HEK293T (cell line): ENCODE measurements at places on chromosomes 11 and 22.
A peak's percentile ranks its signal among the peaks of the same experiment; 100 is the strongest.

- DNase-seq, result no peak
Measured at GRCh38 chr11:35313066-35313759, 106.1 kb downstream of the SLC1A2 start.

GRCh38 chr11:120224972-120225909 is 14.4 kb downstream of the OAF start:
- DNase-seq, result no peak

DNA sequence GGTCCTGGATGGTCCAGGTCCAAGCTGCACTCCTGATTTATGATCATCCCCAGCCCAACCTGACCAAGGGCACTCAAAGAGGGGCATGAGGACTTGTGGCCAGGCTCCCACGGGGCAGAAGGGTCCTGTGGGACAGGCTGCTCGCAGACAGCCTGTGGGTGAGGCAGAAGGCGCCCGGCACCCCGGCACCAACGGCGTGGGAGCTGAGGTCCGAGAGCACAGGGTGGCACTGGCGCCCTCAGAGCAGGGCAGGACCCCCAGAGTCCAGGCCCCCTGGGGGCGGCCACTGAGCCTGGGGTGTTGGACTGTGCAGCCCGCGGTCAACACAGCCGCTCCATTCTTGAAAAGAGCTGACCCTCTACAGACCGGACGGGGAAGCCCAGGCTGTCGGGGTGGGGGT is 3.3 kb downstream of the IL17REL start:
- no peak for DNase-seq

DNA sequence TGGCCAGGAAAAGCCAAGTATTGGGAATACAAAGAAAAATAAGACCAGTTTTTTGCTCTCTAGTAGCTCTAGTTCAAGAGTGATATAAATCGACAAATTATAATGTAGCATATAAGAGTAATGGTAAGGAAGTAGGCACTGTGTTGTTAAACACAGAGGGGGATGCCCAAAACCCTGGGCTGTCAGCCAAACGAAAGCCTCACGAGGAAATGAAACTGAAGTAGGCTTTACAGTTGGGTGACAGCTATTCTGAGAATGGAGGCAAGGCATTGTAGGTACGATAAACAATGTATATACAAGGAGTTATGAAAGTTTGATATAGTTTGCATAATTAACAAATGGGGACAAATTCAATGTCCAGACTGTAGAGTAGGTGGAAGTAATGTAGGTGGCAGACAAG is 176.4 kb downstream of the FAM181B start:
- no peak for DNase-seq

DNA sequence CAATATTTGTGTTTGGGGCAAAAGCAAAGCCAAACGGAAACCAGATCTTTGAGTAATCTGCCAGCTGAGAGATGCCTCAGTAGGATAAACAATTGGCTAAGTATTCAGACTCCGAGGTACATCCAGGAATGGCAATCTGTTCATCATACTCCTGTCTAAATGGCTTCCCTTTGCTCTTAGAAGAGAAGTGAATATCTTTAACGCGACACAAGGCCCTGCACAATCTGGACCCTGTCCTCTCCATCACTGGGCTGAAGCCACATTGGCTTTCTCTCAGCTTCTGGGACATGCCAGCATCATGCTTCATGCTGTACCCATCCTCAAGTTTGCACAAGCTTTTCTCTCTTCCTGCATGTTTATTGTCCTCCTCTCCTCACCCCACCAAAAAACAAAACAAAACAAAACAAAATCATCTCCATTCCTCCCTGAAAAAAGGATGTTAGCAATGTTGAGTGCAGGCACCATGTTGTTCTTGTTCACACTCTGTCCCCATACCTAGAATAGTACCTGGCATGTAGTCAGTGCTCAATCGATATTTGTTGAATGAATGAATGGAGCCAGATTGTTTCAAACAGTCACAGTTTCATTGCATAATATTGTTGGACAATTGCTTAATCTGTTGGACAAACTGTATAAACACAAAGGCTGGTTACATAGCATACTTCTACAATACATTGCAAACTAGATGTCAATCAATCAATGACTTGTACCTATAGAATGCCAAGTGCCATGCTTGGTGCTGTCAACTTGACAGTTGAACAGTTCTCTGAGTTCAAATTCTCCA is 38.2 kb upstream of the SESN3 start:
- DNase-seq, result no peak

DNA sequence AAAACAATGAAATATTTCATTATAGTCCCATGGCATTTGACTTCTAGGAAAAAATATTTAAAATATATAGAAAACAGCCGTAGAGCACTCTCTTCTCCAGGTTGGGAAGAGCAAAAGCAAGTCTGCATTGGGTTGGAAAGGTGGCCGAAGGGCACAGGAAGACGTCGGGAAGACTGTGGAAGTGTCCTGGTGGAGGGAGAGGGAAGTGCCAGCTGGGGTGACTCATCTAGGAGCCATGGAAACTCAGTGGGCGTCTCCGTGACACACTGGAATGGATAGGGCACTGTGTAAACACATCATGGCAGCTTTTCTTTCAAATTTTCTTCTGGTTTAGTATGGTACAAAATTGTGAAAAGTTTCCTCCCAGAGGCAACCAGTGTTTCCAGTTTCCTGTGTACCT is 12.7 kb downstream of the GTPBP1 start:
- DNase-seq, result peak; percentile 76

GRCh38 chr22:26891429-26891828 is 234.0 kb downstream of the MIAT start:
- no peak for DNase-seq

DNA sequence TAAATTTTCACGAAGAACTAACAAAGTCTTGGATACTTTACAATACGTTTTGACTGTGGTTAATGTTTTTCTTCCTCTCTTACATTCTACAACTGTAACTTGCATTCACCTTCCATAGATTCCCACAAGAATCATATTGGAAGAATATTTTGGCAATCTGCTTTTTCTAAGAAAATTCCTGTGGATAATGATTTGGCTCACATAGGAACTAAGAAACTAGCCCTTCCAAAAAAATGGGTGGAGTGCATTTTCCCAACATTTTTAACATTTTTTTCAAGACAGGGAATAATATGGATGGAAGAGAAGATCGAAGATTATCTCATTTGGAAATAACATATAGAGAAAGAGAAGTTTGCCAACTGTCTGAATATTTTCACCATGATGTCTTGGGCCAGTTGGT is 256.9 kb upstream of the POU2AF2 start:
- DNase-seq, result no peak
